ENCODE measurements at places on chromosomes 5 and 9. TPM values are rescaled to one million over a fixed set of nuclear protein-coding genes. Genes with fewer than 3 reads are reported as not detected.

DNA sequence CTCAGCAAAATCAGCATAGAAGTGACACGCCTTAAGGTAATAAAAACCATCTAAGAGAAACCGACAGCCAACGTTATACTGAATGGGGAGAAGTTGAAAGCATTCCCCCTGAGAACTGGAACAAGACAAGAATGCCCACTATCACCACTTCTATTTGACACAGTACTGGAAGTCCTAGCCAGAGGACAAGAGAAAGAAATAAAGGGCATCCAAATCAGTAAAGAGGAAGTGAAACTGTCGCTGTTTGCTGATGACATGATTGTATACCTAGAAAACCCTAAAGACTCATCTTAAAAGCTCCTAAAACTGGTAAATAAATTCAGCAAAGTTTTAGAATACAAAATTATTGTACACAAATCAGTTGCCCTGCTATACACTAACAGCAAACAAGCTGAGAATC lies 393.3 kb downstream of the KIF4B start:
- no peaks in the 10 kb centered on the region for H3K4me1 ChIP-seq
- DNase-seq, result no peak
- no peaks in the 10 kb centered on the region for H3K27me3 ChIP-seq
- H3K36me3 ChIP-seq, result no peaks in the 10 kb centered on the region

- no peaks in the 10 kb centered on the region for H3K27me3 ChIP-seq
- H3K4me1 ChIP-seq, result no peaks in the 10 kb centered on the region
- no peak overlapping the region for H3K27ac ChIP-seq
- no peak for DNase-seq
- H3K36me3 ChIP-seq, result no peaks in the 10 kb centered on the region
- no peak overlapping the region for H3K4me3 ChIP-seq
These were observed 457.9 kb downstream of the ENC1 start for GRCh38 chr5:74182603-74183002.

DNA sequence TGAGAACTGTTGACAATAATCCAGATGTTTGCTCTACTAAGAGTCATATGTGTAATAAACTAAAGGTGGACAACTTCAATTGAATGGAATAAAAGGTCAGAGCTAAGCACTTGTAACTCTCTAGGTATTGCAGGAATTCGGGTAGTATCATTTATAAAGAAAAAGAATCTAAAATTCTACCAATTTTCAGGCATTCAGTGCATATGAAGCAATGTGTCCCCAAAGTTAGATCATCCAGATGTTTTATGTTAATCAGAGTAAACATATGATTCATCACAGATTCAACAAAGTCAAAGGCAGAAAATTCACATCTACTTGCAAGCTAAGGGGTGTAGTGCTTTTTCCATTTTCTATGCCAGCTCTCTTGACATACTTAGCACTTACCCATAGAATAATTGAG lies 477.1 kb downstream of the PDE4D start:
- no peaks in the 10 kb centered on the region for H3K36me3 ChIP-seq
- H3K27ac ChIP-seq, result no peak overlapping the region
- H3K4me3 ChIP-seq, result no peak overlapping the region
- no peaks in the 10 kb centered on the region for H3K4me1 ChIP-seq
- DNase-seq, result no peak

DNA sequence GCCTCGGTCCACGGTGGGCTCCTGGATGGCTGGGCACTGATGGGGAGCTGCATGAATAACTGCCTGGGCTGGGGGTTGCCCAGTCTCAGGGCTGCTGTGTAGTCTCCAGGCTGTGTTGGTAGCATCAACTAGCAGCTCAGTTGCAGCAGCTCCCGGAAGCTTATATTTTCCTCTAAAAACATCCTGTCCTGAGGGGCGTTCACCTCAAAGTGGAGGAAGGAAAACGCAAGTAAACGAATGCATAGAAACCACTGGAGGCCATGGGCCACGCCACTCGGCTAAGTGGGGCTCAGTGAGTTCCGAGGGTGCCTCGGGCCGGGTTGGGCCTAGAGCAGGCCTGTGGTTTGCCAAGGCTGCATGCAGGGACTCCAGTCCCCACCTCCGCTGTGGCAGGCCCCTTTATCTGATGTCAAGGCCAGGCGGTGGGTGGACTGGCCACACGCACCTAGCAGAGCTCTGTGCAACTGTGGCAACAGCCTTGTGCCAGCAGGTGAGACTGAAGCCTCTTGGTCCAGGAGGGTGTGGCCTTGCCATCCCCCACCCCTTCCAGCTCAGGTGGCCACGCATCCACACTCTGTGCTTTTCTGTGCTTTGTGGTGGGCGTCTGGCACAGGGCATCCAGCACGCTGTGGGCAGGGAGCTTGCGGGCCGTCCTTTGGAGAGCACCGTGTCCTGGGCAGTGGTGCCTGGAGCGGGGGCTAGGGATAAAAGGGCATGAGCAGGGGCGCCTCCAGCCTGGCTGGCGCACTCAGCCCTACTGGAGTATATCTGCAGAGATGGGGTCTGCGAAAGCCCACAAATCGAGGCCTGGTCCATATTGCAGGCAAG lies 15.1 kb downstream of the TCF7 start:
- H3K4me3 ChIP-seq, result no peak overlapping the region
- no peaks in the 10 kb centered on the region for H3K36me3 ChIP-seq
- no peak for DNase-seq
- H3K27ac ChIP-seq, result no peak overlapping the region
- no peaks in the 10 kb centered on the region for H3K27me3 ChIP-seq

DNA sequence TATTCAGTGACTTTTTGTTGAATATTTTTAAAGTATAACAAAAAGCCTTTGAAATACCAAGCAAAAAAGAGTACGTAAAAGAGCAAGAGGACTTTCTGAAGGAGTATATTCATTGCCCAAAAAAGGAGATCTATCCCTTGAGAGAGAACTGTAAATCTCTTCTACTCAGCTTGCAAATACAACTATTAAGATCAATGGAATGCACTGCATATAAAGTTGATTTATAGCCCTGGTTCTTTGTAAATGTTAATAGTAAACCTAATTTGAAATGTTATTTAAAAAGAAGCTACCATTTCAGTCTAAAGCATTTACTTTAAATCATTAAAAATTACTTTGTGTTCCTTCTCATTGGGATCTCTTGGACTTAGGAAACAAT lies 168.1 kb downstream of the PDE4D start:
- no peaks in the 10 kb centered on the region for H3K27me3 ChIP-seq
- H3K4me3 ChIP-seq, result no peak overlapping the region

- no peak for DNase-seq
- H3K36me3 ChIP-seq, result no peaks in the 10 kb centered on the region
- no peak overlapping the region for H3K27ac ChIP-seq
- H3K4me1 ChIP-seq, result peaks cover 8% of the 10 kb centered on the region
- H3K4me3 ChIP-seq, result no peak overlapping the region
These were observed 220.6 kb downstream of the DMAC1 start for GRCh38 chr9:7578951-7579350.

DNA sequence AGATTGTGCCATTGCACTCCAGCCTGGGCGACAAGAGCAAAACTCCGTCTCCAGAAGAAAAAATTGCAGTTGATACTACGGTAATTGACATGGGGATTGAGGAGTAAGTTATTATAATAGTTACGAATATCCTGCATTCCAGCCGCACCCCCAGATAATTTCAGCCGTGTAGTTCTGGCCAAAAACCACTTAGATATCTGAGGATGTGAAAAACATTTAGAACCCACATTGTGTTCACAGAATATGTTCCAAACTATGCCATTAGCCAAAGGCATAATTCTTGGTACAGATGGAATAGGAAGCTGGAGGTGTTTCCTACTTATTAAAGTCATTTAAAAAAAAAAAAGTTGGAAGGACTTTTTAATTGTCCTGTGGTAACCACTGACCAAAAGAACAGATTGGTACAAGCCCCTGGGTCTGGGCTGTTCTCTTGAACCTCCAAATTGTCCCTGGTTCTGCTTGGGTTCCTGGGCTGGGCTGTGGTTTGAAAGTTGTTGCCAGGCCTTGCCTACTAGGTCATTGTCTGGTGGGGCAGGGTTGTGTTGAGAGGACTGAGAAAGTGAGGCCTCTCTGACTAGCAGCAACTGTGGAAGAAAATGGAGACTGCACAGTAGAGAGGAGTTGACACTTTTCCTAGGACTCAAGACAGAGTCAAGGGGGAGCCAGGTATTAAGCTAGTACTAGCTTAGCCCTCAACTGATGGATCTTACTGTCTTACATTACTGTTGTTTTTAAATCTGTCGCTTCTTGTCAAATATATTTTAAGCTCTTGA lies 198.8 kb downstream of the NR3C1 start:
- no peak for DNase-seq
- H3K27ac ChIP-seq, result no peak overlapping the region
- H3K4me3 ChIP-seq, result no peak overlapping the region
- H3K36me3 ChIP-seq, result no peaks in the 10 kb centered on the region

GRCh38 chr9:81344366-81344765 lies 345.0 kb downstream of the TLE1 start:
- H3K36me3 ChIP-seq, result no peaks in the 10 kb centered on the region
- DNase-seq, result no peak
- H3K27me3 ChIP-seq, result no peaks in the 10 kb centered on the region
- no peaks in the 10 kb centered on the region for H3K4me1 ChIP-seq
- no peak overlapping the region for H3K4me3 ChIP-seq
- no peak overlapping the region for H3K27ac ChIP-seq

GRCh38 chr9:75490326-75490725 lies 400.1 kb upstream of the PCSK5 start:
- no peaks in the 10 kb centered on the region for H3K4me1 ChIP-seq
- H3K36me3 ChIP-seq, result no peaks in the 10 kb centered on the region
- no peak for DNase-seq
- no peak overlapping the region for H3K4me3 ChIP-seq
- no peaks in the 10 kb centered on the region for H3K27me3 ChIP-seq
- H3K27ac ChIP-seq, result no peak overlapping the region

DNA sequence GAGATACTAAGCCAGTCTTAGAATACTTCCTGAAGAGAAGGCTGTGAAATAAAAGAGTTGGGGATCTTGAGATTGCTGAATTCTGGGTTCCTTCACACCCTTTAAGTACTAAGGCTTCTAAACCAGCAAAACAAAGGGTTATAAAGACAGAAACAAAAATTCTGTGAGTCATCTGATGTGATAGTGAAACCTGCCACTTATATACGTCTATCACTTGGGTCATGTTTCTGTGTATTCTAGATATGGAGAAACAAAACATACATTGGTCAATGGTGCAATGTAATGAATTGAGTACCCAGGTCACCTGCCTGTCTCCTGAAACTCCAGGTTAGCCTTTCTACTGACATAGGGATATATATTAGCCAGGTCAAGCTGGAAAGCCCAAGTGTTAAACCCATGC lies 319.3 kb upstream of the GRAMD2B start:
- H3K27ac ChIP-seq, result no peak overlapping the region
- peaks cover 4% of the 10 kb centered on the region for H3K4me1 ChIP-seq
- H3K36me3 ChIP-seq, result no peaks in the 10 kb centered on the region
- DNase-seq, result no peak

DNA sequence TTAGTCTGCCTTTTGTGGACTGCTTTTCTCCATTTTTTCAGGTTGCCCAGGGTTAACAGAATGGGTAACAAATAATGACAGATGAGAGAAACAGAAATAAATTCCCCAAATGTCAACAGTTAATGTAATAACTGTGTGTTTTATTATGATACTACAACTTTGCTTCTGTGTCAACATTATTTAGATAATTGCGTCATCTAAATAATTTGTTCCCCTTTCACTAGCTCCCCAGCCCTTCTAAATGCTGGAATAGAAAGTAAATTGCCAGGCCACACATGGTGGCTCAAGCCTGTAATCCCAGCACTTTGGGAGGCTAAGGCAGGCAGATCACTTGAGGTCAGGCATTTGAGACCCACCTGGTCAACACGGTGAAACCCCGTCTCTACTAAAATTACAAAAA lies 53.5 kb downstream of the RNF38 start:
- H3K4me1 ChIP-seq, result no peaks in the 10 kb centered on the region
- peaks cover 67% of the 10 kb centered on the region for H3K36me3 ChIP-seq
- no peak overlapping the region for H3K4me3 ChIP-seq

GRCh38 chr9:16191691-16192402 lies 639.0 kb downstream of the CCDC171 start:
- H3K36me3 ChIP-seq, result no peaks in the 10 kb centered on the region
- H3K27me3 ChIP-seq, result peaks cover 9% of the 10 kb centered on the region
- peak; percentile 76 for DNase-seq
- no peaks in the 10 kb centered on the region for H3K4me1 ChIP-seq

The ITK gene
- not detected for polyA plus RNA-seq

The SPATA31C1 gene
- not detected for polyA plus RNA-seq

The ADRA1B gene
- 0.84 TPM for polyA plus RNA-seq

Data from cardiac muscle cell (in vitro differentiated cells and primary cell).